Activated CD4-positive, alpha-beta T cell treated with anti-CD3 and anti-CD28 coated beads for 1 hour (primary cell): ENCODE measurements at places on chromosomes 4 and X.

GRCh38 chr4:138003248-138003647 is 238.9 kb downstream of the SLC7A11 start:
- DNase-seq: no peak

DNA sequence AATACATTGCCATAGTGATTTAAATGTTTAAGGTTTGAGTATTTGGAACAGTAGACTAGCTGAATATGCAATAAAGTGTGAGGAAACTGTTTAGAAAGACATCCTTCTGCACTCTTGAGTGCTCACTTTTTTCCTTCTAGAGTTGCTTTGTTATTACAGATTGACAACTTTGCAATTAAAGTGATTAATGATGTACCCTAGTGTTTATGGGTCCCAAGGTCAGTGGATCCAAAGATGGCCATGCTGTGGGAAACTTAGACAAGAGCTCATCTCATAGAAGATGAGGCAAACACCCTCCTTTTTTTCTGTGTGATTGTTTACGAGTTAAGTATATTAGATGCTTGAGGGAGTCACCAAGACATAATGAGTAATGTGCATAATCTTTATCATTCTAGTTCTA is 118.8 kb downstream of the PDLIM5 start:
- DNase-seq: no peak

GRCh38 chr4:10090467-10091250 is 25.9 kb downstream of the WDR1 start:
- no peak for DNase-seq

DNA sequence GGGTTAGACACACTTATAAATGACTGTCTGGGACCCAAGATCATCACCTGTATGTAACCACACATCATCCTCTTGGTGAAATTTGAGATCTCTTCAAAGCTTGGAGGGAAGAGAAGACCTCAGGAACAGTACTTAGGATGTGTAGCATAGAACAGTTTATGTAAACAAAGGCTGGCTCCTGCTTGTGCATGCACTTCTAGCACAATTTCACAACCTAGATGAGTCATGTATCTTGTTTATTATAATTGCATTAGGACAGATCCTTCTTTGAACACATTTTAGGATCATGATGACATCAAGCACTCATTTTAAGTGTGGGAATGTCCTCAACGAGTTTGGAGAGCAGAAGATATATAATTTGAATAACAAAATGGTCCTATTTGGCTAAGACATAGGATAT is 26.3 kb upstream of the ZMAT1 start:
- DNase-seq: no peak
